ENCODE measurements at places on chromosomes 2 and 18.

DNA sequence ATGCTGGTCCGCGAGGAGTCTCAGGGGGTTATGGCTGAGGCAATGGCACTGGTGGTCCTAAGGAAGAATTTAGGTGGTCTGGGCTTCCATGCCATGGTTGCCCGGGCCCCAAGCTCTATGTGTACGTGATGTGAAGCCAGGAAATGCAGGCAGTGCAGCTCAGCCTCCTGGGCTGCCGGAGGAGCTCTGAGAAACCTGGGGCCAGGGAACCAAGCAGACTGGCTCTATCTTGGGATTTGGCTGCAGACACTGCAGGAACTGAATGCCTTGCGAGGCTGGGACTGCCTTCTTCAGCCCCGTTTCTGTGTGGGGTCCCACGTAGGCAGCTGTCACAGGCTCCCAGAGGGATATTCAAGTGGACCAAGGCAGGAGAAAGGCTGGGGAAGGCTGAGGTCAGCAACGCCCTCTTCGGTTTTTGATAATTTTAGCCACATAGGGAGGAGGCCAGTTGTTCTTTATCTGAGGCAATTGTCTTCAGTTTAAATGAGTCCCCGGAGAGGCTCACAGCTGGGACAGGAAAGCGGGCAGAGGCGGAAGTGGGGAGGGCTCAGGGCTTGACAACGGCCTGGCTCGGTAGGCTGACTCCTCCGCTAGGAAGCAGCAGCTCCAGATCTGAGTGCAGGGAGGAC is 77.7 kb downstream of the RHOB start:
- DNase-seq = peak; percentile 50

- DNase-seq = no peak
These were observed 597 bp downstream of the PECR start for GRCh38 chr2:216081012-216081411.

GRCh38 chr2:64795024-64795592 is 141.4 kb upstream of the SERTAD2 start:
- DNase-seq = no peak

DNA sequence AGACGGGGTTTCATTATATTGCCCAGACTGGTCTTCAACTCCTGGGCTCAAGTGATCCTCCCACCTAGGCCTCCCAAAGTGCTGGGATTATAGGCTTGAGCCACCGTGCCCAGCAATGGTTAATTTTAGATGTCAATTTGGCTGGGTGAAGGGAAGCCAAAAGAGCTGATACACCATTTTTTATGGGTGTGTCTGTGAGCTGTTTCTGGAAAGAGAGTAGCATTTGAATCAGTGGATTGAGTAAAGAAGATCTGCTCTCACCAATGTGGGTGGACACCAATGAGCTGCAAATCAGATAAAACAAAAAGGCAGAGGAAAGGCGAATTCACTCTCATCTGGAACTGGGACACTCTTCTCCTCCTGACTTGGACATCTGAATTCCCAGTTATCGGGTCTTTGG is 16.1 kb upstream of the TAF4B start:
- DNase-seq = no peak

DNA sequence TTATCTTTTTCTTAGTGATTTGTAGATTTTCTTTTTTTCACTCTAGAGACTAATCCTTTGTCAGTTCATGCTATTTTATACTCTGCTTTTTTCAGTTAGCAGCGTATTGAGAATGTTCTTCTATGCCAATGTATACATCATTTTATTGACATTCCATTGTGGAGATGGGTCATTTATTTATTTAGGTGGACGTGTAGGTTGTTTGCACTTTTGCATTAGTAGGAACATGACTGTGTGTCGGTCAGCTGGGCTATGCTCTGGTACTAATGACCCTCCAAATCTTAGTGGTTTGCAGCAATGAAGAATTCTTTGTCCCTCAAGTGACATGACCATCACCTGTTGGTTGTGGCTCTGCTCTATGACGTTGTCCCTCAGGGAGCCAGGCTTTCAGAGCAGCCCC is 33.6 kb downstream of the HPCAL1 start:
- no peak for DNase-seq

- no peak for DNase-seq
These were observed 5.1 kb downstream of the DGUOK start for GRCh38 chr2:73931531-73932500.

GRCh38 chr2:239201884-239202283 is 198.9 kb downstream of the HDAC4 start:
- no peak for DNase-seq

GRCh38 chr2:172551271-172551670 is 4.6 kb upstream of the PDK1 start:
- DNase-seq = no peak

DNA sequence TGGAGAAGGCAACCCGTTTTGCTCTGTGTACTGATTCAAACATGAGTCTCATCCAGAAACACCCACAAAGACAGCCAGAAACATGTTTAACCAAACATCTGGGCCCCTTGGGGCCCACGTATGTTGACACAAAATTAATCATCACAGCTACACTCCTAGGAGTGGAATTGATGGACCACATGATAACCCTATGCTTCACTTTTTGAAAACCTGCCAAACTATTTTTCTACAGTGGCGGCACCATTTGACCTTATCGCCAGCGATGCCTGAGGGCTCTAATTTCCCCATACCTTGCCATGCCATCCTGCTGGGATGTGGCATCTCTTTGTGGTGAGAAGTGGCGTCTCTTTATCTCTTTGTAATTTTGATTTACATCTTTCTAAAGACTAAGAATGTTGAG is 38.5 kb downstream of the PSMG2 start:
- no peak for DNase-seq

GRCh38 chr2:70981866-70982810 is 3.7 kb downstream of the ANKRD53 start:
- DNase-seq = no peak

- no peak for DNase-seq
These were observed 7.2 kb upstream of the ANKRD29 start for GRCh38 chr18:23669804-23670405.

GRCh38 chr2:32847734-32848133 is 99.0 kb upstream of the LTBP1 start:
- no peak for DNase-seq

DNA sequence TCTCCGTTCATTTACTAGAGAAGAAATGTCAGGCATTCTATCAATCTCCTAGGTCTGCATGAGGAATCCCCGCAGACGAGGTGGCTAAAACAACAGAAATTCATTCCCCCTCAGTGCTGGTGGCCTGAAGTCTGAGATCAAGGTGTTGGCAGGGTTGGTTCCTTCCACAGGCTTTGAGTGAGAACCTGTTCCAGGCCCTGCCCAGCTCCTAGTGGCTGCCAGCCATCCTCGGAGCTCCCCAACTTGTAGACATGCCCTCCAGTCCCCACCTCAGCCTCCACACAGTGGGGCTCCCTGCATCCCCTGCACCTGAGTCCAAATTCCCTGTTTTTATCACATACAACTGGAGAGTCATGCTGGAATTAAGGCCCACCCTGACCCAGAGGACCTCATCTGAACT is 145.3 kb upstream of the ALKAL2 start:
- DNase-seq = no peak

GRCh38 chr2:8847400-8847799 is 10.0 kb upstream of the KIDINS220 start:
- DNase-seq = no peak

- DNase-seq = no peak
These were observed 20.8 kb upstream of the KCNK3 start for GRCh38 chr2:26671691-26672090.

- no peak for DNase-seq
These were observed 272.2 kb downstream of the C1D start for GRCh38 chr2:67790622-67791021.

GRCh38 chr2:281381-281780 is 6.5 kb downstream of the ALKAL2 start:
- DNase-seq = no peak

GRCh38 chr2:241864850-241865213 is 4.7 kb upstream of the RTP5 start:
- DNase-seq = no peak

DNA sequence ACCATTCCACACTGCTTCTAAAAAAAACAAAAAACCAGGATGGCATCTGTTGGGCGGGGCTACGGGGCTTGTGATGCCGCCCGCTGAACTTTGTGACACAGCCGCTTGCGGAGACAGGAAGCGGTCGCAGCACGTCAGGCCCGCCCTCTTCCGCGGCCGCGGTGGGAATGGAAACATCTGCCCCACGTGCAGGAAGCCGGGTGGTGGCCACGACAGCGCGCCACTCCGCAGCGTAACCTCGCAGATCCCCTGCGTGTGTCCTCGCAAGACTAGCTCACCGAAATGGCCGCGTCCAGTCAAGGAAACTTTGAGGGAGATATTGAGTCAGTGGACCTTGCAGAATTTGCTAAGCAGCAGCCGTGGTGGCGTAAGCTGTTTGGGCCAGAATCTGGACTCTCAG is 168.5 kb downstream of the SUCLG1 start:
- no peak for DNase-seq

GRCh38 chr2:223626716-223627115 is 24.6 kb upstream of the SCG2 start:
- no peak for DNase-seq

DNA sequence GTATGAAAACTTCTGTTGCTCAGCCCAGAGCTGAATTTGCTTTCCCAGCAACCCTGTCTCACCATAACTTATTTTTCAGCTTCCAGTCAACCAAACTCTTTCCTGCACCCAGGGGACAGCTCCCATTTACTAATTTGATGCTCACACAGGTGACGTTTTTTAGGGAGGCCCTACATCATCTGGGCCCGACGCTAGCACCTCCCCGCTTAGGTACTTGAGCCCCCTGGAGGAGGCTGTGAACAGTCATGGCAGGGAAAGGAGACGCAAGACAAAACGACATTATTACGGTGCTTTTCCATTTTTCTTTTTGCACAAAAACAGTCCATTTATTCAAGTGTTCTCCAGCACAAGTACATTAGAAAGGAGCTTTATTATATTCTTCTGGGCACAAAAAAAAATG is 59.2 kb upstream of the POMC start:
- DNase-seq = no peak

GRCh38 chr2:160828076-160828475 is 332.2 kb upstream of the TANK start:
- no peak for DNase-seq

- no peak for DNase-seq
These were observed 15.1 kb downstream of the SH2D6 start for GRCh38 chr2:85433511-85434089.

- no peak for DNase-seq
These were observed 147.5 kb upstream of the SLC39A10 start for GRCh38 chr2:195509551-195509950.

- no peak for DNase-seq
These were observed 23.0 kb downstream of the ARHGAP15 start for GRCh38 chr2:143152219-143152618.

- no peak for DNase-seq
These were observed 28.8 kb downstream of the CCDC93 start for GRCh38 chr2:117985092-117985491.

Data from GM19239 (cell line).